Mesothelial cell of epicardium (in vitro differentiated cells): ENCODE measurements at places on chromosomes 12 and 14. TPM values are rescaled to one million over a fixed set of nuclear protein-coding genes. Genes with fewer than 3 reads are reported as not detected.

The CD27 gene
- total RNA-seq, result not detected in 3 replicates

- DNase-seq, result no peak
Measured at GRCh38 chr14:62674563-62675237, 370.6 kb downstream of the KCNH5 start.

- DNase-seq, result no peak
Measured at GRCh38 chr14:89540830-89541470, 123.9 kb upstream of the FOXN3 start.

- no peak for DNase-seq
Measured at GRCh38 chr12:100221523-100221922, 20.9 kb downstream of the ACTR6 start.

DNA sequence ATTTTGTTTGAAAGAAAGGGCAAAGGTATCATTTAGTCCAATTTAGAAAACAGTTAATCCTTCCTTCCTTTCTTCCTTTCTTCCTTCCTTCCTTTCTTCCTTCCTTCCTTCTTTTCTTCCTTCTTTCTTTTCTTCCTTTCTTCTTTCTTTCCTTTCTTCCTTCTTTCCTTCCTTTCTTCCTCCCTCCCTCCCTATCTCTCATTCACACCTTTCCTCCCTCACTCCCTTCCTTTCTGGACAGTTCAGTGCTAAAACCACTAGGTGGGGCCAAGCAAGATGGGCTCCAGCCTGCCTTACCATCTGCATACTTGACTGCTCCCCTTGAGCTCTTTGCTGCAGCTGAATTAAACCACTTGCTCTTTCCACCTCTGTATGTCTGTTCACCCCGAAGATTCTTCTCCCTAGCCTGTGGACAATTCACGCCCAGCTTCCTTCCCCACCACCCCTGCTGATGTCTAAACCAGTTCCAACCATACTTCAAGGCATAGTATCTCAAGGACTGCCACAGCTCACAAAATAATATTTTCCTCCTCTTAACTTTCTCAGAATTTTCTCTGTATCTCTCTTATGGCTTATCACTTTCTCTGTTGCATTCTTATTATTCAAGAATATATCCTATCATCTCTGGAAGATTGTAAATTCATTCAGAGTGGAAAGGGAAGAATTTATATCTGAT is 78.0 kb downstream of the DBX2 start:
- DNase-seq, result no peak

DNA sequence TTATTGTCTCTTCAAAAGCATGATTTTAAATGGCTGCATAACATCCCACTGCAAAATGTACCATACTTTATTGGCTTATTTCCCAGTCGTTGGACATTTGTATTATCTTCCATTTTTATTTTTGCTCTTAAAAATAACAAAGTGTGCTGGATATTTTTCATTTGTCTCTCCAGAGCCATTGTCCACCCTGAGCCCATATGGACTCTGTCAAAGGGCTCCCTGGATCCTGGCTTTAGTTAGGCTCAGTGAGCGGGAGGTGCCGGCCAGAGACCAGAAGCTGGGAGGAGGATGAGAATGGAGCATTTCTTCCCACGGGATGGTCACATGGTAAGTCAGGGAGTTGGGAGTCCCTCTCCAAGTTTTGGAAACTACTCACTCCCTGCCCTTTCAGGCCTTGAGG is 296.9 kb downstream of the NUAK1 start:
- no peak for DNase-seq

DNA sequence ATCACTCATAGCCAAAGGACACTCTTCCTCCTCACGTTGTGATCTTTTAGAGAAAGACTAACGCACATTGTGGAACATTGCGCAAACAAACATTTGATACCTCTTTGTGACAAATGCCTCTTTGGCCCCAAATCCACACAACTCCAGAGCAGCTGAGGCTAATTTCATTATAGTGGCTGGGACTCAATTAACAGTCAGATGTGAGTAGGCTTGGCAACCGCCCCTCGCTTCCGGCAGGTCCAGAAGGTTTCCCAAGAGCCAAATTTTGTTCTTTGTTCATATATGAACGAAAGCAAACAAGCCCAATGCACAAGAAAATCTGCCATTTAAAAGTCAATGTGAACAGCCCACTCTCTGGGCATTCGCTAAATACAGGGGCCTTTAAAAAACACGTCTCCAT is 273.9 kb downstream of the GLT1D1 start:
- no peak for DNase-seq

- DNase-seq, result no peak
Measured at GRCh38 chr12:14776236-14776961, 26.9 kb downstream of the WBP11 start.

GRCh38 chr12:70449074-70449752 is 83.1 kb downstream of the KCNMB4 start:
- DNase-seq, result no peak

DNA sequence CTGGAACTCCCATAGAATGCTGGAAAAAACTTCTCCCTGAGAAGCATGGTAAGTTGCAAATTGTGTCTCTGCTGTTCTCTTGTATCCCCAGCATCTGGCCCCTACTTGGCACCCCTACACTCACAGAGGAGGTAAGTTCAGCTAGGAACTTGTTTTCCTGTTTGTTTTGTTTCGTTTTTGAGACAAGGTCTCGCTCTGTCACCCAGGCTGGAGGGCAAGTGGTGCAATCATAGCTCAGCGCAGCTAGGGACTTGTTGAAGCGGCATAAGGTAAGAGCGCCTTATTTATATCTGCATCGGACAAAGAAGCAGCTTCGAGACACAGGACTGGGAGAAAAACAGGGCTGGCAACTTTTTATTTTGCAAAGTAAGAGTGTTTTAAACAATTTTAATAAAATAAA is 18.5 kb upstream of the ANO2 start:
- DNase-seq, result no peak

The NDUFA12 gene
- 63.4 to 74.0 TPM (median 71.0 TPM) in 3 replicates for total RNA-seq

DNA sequence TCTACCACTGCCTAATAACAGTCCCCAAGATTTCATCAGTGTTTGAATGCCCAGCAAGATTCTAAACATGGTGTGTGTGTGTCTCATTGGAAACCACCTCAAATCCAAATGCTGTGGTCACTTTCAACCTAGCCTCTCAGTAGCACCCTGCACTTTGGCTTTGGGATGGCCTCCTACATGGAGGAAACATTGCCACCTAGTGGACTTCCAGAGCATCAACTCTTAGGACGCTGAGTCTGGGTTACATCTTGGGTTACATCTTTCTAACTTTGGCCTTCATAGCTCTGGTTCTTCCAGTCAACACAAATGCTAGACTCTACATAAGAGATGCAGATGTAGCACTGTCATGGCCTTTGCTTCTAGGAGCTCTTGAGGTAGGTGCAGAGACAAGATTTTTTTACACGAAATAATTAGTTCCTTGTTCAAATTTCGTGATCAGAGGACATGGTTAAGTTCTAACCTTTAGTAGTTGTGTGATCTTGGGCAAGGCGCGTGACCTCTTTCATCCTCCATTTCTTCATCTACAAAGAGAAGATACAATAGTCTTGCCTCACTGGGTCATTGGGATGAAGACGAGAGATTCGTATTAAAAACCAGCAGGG is 113.5 kb upstream of the VASH1 start:
- DNase-seq, result no peak

The FGF23 gene
- total RNA-seq, result not detected in 3 replicates

DNA sequence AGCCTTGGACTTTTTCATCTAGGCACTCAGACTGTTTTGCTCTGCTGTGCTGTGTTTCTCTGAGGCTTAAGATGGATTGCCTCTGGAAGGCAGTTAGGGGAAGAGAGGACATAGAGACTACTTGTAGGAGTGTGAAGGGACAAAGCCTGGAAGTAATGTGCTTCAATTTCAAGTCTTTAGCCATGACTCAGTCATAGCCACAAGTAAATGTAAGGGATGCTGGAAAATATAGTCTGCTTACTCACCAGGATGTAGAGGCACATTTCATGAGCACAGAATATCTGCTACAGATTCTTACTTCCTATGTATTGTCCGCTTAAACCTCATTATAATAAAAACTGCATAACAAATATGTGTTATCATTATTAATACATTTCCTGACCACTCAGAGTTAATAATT is 794.3 kb upstream of the NOVA1 start:
- DNase-seq, result no peak

The ALDH2 gene
- total RNA-seq, result 41.6 to 45.8 TPM (median 41.7 TPM) in 3 replicates

GRCh38 chr14:34035177-34035933 is 84.5 kb upstream of the EGLN3 start:
- no peak for DNase-seq

DNA sequence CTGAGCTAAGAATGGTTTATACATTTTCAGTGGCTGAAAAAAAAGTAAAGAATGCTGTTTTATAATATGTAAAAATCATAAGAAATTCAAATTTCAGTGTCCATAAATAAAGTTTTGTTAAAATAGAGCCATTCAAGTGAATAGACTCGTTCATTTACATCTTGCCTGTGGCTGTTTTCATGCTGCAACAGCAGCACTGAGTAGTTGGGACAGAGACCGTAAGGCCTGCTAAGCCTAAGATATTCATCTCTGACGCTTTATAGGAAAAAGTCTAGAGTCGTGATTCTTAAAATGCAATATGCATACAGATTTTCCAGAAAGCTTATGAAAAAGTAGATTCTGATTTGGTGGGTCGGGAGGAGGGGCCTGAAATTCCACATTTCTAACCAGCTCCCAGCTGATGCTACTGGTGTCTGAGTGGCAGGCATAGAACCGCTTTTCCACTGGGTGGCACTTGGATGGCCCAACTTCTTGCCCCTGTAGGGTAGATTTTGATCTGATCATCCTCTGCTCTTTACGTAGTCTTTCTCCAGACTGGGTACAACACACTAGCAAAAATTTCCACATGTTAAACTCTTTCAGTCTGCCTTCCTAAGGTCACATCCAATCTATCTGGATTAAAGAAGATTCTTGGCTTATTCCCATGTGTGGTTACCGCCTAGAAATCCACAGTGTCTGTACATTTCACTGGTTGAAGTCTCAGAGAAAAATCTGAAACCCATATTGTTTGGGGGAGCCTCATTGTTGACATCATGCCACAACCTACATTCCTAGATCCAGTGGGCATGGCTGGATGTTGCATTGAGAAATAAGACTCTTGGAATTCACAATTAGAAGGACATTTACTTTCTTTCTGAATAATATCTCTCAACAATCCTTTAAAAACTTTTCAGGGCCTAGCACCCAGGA is 151.2 kb downstream of the C12orf75 start:
- DNase-seq, result no peak

The KRT75 gene
- total RNA-seq, result not detected in 3 replicates

GRCh38 chr14:75979071-75979571 is 2.7 kb downstream of the TGFB3 start:
- DNase-seq, result peak; percentile 65

DNA sequence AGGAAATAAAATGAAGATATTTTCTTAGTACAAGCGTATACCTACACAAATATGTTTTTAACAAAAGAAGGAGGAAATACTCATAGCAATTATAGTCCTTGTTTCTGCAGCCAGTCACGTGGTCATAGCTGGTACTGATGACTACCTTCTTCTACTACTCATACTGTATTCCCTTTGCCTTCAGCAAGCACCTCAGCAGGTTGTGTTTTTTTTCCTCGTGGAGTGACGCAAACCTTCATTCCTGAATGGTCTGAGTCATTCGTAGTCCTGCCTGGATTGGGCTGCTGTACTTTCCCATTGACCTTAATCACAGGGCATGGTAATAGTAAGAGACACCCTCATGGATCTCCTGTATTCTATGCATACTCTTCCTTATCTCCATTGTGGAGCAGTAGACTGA is 25.7 kb upstream of the SLC16A7 start:
- DNase-seq, result no peak

GRCh38 chr12:127780881-127781280 is 486.1 kb upstream of the TMEM132C start:
- no peak for DNase-seq

DNA sequence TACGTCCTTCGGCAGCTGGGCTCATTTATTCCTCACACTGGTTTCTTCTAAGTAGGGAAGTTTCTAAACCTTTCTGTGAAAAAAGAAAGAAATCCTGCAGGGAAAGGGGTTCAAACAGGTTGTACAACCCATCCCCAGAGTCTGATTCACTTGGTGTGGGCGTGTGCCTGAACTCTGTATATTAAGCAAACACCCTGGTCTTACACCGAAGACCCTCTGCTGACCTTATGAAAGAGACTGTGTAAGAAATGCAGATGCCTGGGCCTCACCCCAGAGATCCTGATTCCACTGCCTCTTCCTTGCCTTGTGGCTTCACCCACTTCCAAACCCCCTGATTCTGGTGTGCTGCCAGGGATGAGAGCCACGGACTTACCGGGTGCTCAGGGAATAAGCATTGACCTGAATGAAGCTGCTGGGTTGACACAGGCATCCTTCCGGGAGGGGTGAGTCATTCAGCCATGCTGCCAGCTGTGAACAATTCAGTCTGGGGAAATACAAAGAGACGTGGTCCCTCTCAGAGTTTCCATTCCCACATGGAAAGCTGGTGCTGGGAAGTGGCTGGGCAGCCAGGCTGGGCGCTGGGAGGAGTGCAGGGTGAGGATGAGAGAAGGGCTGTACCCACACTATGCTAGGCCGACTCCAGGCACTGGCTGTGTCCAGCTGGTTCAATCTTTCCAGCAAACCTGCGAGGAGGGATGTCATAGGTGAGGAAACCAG is 26.5 kb upstream of the ACTN1 start:
- no peak for DNase-seq

The DGLUCY gene
- 59.2 to 64.1 TPM (median 62.8 TPM) in 3 replicates for total RNA-seq

The LAG3 gene
- 2.7 to 3.8 TPM (median 3.5 TPM) in 3 replicates for total RNA-seq

DNA sequence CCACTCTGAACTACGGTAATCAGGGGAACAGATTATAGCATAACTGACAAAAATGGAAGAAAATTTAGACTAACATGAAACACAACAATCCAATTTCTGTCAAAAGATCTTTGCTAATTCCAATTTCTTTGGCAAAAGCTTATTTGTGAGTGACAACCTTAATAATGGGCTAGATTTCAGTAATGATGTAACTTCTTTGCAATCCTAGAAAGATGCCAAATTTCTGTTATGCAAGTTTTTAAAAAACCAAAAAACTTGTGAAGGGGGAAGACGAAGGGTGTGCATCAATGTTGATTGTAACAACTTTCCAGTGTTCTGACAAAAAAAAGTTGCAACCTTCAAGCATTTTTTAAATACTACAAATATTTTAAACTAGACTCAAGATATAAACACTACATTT is 59.9 kb downstream of the DICER1 start:
- no peak for DNase-seq
